ENCODE measurements at places on chromosomes 3 and 15.

DNA sequence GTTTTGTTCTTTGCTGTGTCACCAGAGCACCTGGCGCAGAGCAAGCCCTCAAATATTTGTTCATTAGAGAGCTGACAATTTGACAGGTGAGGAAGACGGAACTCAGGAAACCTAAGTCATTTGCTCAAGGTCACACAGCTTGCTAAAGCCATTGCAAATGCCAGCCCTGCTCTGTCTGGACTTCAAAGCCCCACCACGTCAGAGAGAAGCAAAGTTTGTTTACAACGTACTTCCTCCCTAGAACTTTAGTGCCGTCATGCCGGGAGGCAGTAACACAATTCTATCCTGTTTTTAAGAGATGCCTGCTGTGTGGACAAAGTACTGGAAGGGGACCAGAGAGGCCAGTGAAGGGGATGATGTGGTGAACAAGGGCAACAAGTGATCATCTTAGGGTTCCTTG, 216.6 kb upstream of the PRICKLE2 start:
- no peak for DNase-seq

GRCh38 chr3:187693431-187693830, 8.9 kb downstream of the RTP2 start:
- DNase-seq: no peak

DNA sequence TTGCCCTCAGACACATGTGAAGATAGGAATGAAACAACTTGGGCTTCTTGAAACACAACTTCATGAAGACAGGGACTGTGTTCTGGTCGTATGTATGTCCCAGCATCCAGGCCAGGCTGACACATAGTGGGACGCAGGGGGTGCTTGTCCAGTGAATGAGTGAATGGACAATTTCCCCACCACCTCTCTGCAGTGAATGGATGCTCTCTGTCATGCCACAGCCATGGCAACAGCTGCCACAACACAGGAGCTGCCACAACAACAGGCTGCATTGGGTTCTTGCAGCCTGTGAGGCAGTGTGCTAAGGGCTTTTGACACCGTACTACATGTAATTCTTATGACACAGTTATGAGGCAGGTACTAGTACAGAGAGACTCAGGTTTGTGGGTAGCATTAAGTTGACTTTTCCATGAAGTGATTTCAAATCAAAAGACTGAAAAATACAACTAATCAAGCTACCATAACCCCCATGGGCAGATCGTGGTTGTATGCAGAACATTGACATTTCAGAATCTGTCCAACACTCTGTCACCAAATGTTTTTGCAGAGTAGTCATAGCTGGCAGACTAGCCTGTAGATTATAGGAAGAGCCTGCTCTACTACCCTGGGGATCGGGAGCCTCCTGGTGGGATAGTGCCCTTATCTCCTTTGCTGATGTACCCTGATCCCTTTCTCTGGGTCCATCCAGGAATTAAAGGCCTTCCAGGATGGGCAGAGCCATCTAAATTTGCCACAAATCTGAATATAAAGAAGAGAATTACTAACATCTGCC, 40.8 kb downstream of the CLSTN2 start:
- DNase-seq: no peak

- DNase-seq: no peak
Measured at GRCh38 chr3:153295901-153296300, 133.9 kb downstream of the RAP2B start.

DNA sequence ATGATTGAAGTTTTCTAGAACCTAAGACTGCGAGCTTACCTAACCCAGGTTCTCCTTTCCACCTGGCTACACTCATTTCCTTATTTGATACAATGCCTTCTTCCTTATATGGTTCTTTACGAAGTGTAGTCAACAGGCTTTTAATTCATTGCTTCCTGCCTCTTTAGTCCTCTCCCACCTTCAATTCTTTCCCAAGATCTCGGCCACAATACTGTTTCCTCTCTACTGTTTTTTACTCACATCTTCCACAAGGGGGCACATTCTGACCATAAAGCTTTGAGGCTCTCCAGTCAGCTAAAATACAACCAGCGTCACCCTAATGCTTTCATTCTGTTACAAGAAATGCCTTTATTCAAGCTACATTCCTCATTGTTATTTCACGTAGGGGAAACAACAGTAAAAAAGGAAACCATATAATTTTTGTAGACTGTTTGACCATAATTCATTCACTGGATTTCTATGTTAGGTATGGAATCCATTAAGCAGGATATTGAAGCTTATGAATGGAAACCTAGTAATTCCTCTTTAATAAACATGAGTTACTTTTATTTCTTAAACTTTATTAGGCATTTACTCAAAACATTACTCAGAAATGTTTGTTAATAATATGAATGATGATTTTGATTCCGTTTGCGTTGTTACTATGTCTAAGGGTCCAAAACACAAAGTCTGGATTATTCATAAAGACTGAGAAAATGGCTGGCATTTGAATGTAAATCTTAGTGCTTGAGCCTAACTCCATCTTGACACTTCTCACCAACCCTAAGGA, 29.5 kb upstream of the VEPH1 start:
- no peak for DNase-seq

- DNase-seq: no peak
Measured at GRCh38 chr3:99945328-99945995, 127.8 kb downstream of the CMSS1 start.

- DNase-seq: no peak
Measured at GRCh38 chr3:144692488-144692887, 720.9 kb downstream of the DIPK2A start.

DNA sequence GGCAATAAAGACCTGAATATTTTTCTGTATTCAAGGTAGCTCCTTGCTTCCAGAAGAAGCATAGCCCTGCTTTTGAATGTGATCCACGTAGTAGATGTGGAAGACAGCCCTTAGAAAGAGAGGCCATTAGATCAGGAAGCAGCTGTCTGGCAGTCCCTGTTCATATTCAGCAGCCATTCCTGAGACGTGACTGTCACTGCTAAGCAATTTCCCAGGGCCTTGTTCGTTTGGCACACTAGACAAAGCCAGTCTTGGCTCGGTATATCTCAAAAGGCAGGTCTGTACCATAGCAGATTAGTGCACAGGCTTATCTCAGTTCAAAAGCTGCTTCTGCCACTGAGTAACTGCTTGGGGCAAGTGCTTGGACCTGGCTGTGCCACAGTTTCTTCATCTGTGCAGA, 287.8 kb upstream of the MCTP2 start:
- DNase-seq: no peak

DNA sequence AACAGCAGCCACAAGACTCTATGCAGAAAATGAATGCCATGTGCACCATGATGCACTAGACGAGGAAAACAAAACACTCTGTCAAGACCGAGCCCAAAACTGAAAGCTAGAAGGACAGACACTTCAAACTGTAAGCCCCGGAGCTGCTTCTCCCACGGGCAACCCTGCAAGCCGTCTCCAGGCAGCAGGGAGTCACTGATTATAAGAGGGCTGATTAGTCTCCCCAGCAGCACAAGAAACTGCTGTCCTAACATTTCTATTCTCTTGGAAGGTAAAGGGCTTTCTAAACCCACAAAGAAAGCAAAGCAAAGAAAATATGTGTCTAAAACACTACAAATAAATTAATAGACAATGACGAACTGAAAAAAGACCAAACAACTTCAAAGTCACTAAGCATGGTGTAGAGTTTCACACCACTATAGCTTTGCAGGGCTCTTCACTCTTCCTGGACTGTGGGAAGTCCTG, 15.5 kb downstream of the TBC1D2B start:
- no peak for DNase-seq

GRCh38 chr3:13689373-13690260, 140.7 kb downstream of the FBLN2 start:
- DNase-seq: no peak

- DNase-seq: no peak
Measured at GRCh38 chr3:174156200-174156599, 702.9 kb upstream of the NAALADL2 start.

- no peak for DNase-seq
Measured at GRCh38 chr15:36818260-36818659, 238.8 kb downstream of the CDIN1 start.

GRCh38 chr15:62569460-62570404, 404.6 kb upstream of the C2CD4B start:
- DNase-seq: no peak

DNA sequence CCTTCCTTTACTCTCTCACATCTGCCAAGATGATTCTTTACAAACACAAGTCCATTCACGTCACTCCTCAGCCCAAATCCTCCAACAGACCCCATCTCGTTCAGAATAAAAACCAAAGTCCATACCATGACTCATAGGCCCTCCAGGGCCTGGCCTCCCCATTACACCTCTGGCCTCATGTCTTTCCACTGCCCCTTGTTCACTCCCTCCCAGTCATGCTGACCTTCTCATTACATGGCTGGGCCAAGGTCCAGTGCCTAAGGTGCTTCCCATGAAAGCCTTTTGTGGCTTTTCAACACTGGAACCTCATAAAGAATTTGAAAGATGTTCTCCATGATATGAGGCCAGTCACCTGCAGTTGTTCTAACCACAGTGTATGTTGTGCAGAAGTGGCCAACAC, 44.5 kb downstream of the NEK10 start:
- no peak for DNase-seq

- no peak for DNase-seq
Measured at GRCh38 chr3:135528413-135529015, 437.0 kb upstream of the PPP2R3A start.

DNA sequence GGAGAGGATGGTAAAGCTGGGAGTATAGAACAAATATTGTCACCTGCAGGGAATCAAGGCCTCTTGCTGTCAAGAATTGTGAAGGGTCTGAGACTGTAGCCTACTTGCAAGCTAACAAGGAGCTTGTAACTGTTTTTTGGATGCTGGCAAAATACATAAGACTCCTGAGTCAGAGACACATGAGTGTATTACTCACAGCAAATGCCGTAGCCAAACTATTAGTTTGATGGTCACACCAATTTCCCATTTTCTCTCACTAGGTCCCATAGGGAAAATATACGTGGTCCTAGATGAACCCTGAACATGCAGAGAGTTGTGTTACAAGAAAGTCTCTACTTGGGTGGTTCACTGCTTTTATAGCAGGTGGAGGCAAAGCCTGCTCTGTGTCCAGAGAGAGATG, 44.7 kb upstream of the LIPC start:
- DNase-seq: no peak

DNA sequence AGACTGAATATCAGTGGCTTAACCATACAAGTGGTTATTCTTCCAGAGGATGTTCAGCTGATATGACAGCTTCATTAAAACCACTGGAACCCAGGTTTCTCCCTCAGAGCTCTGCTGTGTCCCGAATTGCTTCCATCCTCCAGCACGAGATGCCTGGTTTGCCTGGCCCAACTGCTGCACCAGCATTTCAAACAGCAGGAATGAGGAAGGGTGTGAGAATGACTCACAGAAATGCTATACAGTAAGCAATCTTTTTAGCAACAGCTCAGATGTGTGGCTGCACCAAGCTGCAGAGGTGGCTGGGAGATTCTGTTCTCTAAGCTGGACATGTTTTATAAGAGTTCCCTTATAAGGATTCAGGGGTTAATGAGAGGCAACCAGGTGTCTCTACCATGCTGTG, 271.0 kb downstream of the GABRG3 start:
- DNase-seq: no peak

DNA sequence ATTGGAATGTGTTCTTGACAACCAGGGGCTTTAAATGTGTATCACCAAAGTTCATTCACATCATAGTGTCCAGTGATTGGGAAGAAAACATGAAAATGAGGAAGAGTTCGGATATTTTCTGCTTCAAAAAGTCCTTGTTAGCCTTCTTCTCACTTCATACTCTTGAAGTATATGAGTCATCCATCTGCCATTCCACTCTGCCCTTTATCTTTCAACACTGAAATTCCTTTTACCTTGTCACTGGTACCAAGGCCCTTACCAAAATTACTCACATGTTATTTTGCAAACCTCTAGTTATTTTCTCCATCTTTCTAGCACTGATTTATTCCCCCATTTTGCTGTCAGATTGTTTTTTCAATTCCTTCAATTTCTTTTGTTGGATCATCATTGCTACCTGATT, 32.5 kb downstream of the OR5H15 start:
- DNase-seq: no peak

DNA sequence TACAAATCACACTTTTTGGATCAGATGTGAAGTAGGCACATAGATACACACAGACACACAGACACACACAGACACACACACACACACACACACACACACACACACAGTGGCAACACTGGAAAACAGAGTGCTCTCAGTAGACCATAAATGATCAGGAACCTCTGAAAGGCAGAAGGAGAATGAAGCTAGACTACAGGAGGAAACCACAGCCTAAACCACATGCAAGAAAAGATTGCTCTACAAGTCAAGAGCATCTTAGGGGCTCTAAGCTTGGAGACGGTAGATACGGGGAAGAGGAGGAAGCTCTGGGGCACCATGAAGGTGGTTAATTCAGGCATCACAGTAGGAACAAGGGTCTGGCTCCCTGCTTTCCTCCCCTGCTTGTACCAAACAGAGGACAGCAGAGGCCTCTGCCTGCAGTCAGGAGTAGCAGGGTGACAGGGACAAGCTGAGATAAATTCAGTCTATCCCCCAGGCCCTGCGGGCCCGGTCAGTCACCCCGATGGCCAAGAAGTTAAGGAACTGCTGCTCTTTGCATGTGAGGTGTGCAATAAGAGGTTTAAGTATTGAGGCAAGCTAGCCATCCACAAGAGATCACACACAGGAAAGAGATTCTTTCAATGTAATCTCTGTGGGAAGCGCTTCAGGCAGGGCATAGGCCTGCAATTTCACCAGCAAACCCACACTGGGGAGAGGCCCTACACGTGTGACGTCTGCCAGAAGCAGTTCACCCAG, 23.5 kb upstream of the ARPIN start:
- no peak for DNase-seq

DNA sequence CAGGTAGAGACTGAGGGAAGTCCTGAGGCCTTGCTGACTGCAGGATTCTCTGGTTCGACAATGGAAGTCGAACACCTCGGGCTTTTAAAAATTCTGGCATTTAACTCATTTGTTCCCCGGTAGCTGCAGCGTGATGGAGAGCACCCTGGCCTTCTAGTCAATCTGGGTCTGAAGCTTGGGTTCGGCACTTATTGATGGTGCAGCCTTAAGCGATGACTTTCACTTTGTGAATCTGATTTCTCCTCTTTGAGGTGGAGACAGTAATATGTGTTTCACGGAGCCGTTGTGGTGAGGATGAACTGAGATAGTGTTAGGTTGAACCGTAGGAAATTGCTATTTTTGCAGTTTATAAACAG, 621 bp upstream of the PARP6 start:
- DNase-seq: no peak

GRCh38 chr15:87604857-87605446, 651.6 kb downstream of the NTRK3 start:
- no peak for DNase-seq

- DNase-seq: no peak
Measured at GRCh38 chr3:178823150-178823549, 248.5 kb downstream of the ZMAT3 start.

- DNase-seq: no peak
Measured at GRCh38 chr3:127729556-127730056, 56.9 kb downstream of the ABTB1 start.

GRCh38 chr15:51088585-51088984, 6.1 kb downstream of the TNFAIP8L3 start:
- DNase-seq: no peak

GRCh38 chr15:100438570-100438969, 90.2 kb downstream of the CERS3 start:
- peak; percentile 18 for DNase-seq

- no peak for DNase-seq
Measured at GRCh38 chr3:132549890-132550578, 47.0 kb upstream of the ACKR4 start.

Data from activated T-cell treated with anti-CD3 and anti-CD28 coated beads for 1 hour (primary cell).